ENCODE measurements at places on chromosomes 1 and 21.

GRCh38 chr1:48659801-48660200 lies 116.9 kb downstream of the BEND5 start:
- no peak for DNase-seq

DNA sequence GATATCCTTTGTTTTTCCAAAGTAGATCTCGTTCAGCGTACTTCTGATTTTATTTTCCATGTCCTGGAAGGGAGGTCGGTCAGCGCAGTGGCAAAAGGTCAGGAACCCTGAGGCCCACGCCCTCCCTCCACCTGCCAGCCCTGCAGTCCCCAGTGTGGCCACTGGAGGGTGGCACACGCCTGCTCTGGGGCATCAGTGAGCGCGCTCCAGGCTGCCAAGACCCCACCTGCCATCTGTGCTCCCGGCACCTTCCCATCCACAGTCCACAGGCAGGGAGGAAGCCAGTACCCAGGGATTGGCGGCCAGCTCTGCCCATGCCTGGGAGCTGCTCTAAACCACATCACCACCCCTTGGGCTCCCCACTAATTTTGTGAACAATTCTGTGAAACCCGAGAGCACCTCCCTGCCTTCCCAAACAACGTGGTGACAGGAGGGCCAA lies 32.3 kb downstream of the SLC66A1 start:
- DNase-seq = no peak

- DNase-seq = no peak
Observed at GRCh38 chr1:238811211-238811879, 575.0 kb upstream of the CHRM3 start.

GRCh38 chr21:41526478-41527087 lies 18.6 kb upstream of the TMPRSS2 start:
- DNase-seq = no peak

DNA sequence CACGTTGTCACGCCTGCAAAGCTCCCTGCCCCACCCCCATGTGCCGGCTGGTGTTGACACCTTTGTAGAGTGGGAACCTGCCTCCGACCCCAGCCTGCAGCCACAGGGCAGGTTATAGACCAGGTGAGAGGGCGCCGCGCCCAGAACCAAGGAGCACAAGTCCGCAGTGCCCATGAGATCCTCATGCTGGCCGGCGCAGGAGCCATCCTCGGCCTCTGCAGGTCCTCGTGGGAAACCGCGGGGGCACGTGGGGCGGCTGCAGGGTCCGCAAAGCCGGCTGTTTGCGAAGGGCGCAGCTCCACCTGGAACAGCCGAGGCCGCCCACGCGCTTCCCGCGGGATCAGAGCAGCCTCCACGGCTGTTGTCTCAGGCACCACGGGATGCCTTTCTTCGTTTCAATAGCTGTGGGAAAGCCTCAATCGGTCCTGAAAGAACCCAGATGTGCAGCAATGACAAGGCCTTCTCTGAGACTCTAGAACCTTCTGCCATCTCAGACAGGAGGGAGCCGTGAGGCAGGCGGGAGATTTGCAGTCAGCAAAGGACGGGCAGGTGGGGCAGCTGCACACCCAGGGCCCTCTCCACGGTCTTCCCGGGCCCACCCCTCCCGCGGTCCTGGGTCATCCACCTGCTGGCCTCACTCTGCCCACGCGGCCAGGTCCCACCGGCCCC lies 29.9 kb downstream of the POFUT2 start:
- no peak for DNase-seq

DNA sequence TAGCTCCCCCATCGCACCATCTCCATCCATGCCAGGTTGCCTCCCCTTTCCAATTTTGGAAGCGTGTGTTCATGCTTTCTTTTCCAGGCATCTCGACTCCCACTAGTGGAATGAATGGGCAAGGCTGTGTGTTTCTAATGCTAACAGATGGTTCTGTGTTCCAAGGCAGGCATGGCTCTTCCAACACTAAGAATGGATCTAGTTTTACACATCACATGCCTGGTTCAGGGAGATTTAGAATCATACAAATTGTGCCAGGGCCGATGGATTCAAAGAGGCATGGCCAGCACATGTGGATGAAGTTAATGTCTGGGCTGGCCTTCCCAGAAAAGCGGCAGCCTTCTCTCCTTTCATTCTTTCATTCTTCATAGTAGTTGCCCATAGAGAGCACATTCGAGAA lies 438.7 kb downstream of the PRDM2 start:
- peak; percentile 52 for DNase-seq

DNA sequence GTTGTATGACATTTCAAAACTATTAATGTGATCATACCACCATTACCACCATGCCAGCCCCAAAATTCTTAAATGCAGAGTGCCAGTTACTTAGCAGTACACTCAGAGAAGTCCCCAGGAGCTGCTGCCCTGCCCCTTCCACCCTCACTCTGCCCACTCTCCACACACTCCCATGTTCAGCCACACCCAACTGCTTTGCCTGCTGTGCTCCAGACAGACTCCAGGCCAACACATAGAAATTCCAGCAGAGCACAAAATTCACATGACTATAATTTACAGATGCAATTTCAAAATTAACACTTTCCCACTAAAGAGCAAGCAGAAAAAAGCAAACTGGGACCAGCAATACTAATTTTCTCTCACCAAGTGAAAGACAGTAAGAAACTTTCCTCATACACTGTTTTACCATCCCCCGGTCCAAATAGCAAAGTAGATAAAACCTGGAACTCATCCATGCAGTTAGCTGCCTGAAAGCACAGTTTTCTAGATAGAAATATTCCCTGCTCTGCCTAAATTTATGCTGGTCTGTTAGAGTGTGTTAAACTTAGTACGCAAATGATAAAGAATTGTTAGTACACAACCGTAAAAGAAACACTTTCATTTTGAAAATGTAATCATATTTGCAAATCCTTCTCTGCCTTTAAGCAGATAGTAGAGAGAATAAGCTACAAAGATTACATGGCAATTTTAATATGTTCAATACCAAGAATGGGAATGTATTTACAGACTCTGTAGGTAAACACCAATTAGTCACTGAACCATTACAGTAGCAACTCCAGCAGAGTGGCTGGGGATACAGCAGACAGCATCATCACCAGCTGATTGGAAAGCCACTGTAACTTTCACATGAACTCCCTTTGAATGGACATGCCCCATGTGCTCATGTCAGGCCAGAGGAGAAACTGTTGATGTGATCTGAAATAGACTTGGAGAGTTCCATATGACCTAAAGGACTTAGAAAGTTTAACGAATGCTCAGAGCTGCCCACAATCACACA lies 176.5 kb downstream of the VAV3 start:
- DNase-seq = no peak

GRCh38 chr21:32572574-32573420 lies 12.5 kb downstream of the TCP10L start:
- DNase-seq = no peak

GRCh38 chr1:244303610-244303969 lies 148.1 kb downstream of the ADSS2 start:
- DNase-seq = no peak

GRCh38 chr1:10007169-10007568 lies 10.1 kb downstream of the RBP7 start:
- DNase-seq = no peak

- peak; percentile 58 for DNase-seq
Observed at GRCh38 chr1:160376525-160377131, 9.8 kb downstream of the NHLH1 start.

GRCh38 chr1:213621077-213621476 lies 366.7 kb upstream of the PROX1 start:
- DNase-seq = no peak

GRCh38 chr1:32538887-32539583 lies at the start of gene ZBTB8A:
ZBTB8A (plus strand) TSS chr1:32539427; CDS start chr1:32592932, 53,505 bp downstream.
- DNase-seq = peak; percentile 76

DNA sequence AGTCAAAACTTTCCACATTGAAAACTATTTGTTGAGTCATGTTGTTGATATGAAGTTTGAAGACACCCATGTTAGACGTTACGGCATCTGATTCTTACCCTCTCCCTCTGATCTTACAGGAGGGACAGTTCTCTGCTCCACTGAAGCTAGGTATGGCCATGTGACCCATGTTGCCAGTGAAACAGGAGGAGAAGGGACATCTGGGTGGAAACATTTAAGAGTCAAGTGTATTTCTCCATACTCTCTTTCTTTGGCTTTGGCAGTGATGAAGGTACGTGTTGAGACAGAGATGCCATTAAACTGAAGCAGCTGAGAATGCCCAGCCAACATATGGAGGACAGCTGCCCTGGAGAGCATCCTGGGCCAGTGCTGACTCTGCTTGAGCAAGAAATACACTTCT lies 198.4 kb upstream of the PTGFR start:
- DNase-seq = peak; percentile 82

DNA sequence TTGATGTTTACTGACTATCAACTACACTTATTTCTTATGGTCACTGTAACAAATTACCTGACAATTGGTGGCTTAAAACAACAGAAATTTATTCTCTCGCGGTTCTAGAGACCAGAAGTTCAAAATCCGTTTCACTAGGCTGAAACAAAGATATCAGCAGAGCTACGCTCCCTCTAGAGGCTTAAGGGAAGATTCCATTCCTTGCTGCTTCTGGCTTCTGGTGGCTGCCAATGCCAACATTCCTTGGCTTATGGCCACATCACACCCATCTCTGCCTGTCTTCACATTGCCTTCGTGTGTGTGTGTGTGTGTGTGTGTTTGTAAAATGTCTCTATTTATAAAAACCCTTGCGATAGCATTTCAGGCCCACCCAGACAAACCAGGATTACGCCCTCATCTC lies 66.4 kb downstream of the LMX1A start:
- DNase-seq = no peak
